ENCODE measurements at places on chromosomes 1 and 21.

- DNase-seq: no peak
These were observed 53.9 kb downstream of the TPTE start for GRCh38 chr21:10575311-10575667.

DNA sequence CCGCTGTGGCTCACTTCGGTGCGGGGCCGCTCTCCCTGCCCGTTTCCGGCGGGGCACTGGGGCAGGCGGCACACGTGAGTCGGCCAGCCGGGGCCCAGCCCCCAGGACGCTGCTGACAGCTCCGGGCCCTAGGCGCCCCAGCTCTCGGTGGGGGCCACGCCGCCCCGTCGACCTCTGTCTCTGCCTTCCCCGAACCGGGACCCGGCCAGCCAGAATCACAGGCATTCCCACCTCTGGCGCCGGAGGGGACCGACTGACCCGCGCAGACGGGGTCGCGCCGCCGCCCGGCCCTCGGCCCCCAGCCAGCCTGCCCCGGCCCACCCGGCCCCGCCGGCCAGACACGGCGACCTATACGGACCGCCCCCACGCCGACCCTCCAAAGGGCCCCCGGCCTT, 755 bp downstream of the SCMH1 start:
- no peak for DNase-seq

GRCh38 chr1:15954316-15954715, 21.6 kb downstream of the ZBTB17 start:
- DNase-seq: no peak

DNA sequence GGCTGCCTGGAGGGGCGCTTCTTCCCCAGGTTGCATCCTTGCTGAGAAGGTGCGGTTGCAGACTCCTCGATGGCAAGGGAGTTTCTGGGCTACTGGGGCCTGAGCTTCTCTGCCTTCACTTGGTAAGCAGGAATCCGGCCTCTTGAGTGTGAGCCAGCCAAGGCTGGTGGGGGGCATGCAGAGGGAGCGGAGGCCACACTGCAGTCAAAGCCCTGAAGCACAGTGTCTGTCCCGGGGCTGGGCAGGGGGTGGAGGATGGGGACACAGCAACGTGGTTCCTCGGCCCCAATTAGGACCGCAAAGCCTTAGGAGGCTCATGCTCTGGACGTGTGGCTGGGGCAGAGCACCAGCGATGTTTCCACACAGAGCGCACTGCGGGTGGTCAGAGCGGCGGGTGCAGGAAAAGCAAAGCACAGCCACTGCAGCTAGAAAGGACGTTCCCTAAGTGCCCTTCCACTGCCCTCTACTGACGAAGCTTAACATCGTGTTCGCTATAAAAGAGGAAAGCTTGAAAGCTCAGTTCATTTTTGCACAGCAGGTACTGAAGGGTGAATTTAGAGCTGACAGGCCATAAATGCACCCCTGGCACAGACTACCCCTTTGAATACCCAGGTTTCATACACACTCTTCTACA, 60.7 kb upstream of the COG2 start:
- DNase-seq: no peak

GRCh38 chr1:243508303-243508713, 252.5 kb downstream of the SDCCAG8 start:
- DNase-seq: no peak

- no peak for DNase-seq
These were observed 124.1 kb upstream of the AJAP1 start for GRCh38 chr1:4530166-4530785.

GRCh38 chr1:96384611-96385010, 337.0 kb upstream of the PTBP2 start:
- no peak for DNase-seq

- no peak for DNase-seq
These were observed 45.6 kb downstream of the ZNF281 start for GRCh38 chr1:200364091-200364759.

GRCh38 chr1:24101796-24102586, 9.9 kb downstream of the MYOM3 start:
- DNase-seq: no peak

DNA sequence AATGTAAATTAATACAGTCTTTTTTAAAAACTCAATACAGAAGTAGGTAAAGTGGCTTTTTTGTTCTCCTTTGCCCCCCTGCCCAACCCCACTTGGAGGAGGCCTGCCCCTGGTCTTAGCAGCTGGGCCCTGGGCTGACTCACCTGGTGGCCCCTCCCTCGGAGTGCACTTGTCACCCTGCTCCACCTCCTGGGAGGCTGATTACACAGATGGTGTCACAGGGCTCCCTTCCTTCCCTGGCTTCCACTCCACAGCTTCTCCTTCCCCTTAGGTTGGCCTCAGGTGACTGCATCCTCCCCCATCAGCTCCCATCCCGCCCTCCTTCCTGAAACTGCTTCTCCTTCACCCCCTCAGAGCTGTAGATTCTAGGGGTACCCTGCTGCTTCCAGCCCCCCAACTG, 11.7 kb upstream of the CAPN9 start:
- DNase-seq: no peak

GRCh38 chr1:48470950-48471690, 884 bp downstream of the SPATA6 start:
- DNase-seq: no peak

DNA sequence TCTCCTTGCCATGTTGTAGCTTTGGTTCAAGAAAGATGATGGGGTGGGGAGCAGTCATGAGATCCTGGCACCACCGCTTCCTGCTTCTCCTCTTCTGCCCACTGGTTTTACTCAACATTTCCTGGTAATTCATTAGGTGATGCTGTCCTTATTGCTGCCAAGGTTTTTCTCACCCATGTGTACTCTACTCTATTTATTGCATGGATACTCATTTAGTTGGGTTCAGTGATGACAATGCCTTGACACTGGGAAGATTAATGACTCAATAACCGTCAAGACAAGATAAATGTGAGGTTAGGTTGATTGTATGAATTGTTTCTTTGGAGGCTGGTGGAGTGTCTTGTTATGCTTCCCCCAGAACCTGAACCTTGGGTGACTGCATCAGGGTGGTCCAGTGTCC, 484.2 kb downstream of the SIPA1L2 start:
- no peak for DNase-seq

- DNase-seq: no peak
These were observed 85.0 kb downstream of the PCP4 start for GRCh38 chr21:39952265-39952664.

DNA sequence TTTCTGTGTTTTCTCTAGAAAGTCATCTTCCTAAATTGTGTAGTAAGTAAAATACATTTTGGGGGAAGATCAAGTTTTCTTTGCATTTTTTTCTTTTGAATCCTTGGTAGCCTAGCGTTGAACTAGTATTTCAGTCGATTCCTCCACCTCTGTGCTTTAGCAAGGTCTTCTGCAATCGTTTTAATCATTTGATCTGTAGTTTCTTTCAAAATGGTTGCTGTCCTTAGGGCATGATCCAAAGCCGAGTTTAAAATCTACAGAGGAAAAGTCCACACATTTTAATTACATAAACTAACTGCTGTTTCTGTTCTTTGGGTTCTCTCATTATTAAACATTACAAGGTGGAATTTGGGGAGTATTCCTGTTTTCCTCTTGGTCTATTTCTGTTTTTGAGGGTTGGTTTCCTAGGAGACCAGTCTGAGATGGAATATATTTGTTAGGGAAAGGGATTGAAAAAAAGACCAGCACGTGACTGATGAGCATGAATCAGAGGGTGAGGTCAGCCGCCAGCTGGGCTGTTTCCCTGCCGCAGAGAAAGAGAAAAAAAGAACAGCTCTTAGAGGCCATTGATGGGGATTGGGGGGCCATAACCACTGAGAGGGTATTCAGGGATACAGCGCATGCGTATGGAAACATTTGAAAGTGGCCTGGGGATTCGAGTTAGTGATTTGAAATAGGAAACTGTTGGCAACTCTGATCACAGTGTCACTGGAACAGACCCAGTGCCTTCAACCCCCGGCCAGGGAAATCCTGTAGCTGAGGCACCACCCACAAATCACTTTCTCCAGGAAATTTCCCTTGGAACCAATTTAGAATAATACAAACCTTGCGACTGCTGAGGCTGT, 40.6 kb downstream of the AKNAD1 start:
- peak; percentile 95 for DNase-seq

DNA sequence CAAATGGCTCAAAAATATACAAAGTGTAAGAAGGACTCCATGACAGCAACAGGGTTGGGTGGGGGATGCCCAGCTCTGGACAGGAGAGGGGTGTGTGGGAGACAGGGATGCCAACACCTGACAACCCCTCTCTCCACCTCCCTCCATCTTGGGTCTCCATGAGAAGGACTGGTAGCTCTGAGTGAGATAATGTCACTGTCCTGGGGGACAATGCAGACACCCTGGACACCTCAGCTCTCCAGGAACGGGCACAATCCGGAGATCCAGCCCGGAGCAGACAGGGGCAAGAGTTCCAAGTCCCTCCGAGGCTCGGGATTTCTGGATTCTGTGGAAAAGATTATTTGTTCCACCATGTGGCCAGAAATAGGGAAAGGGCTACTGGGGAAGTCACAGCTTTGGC, 122.5 kb downstream of the GLIS1 start:
- no peak for DNase-seq

DNA sequence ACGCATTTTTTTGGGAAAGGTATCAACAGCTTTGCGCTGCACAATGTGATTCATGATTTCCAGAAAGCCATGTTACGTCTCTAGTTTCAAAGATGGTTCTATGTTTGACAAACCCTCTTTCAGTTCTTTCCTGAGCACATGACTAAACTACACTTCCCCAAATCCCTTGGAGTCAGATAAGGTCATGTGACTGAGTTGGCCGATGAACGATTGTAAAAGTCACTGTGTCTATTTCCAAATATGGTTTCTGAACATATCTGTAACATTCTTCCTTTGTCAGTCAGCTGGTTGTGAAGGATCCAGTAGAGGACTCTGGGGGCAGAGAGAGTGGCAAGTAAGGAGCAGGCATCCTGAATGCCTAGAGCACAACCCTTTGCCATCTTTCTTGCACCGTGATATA, 35.4 kb downstream of the TMPRSS15 start:
- no peak for DNase-seq

DNA sequence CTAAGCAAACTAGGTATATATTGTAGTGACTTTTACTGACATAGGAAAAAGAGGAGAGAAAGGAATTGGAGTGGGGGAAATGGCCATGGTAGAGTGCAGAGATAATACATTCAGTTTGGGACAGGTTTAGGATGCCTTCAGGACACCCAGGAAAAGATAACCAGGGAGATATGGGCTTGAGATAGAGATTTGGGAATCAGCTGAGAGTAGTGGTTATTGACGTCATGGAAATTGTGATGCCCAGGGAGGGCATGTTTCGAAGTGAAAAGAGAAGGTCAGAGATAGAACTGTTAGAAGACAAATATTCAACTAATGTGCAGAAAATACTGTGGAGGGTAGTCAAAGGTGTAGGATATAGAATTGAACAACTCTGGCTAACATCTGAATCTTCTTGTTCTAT, 40.6 kb downstream of the CAMSAP2 start:
- no peak for DNase-seq

DNA sequence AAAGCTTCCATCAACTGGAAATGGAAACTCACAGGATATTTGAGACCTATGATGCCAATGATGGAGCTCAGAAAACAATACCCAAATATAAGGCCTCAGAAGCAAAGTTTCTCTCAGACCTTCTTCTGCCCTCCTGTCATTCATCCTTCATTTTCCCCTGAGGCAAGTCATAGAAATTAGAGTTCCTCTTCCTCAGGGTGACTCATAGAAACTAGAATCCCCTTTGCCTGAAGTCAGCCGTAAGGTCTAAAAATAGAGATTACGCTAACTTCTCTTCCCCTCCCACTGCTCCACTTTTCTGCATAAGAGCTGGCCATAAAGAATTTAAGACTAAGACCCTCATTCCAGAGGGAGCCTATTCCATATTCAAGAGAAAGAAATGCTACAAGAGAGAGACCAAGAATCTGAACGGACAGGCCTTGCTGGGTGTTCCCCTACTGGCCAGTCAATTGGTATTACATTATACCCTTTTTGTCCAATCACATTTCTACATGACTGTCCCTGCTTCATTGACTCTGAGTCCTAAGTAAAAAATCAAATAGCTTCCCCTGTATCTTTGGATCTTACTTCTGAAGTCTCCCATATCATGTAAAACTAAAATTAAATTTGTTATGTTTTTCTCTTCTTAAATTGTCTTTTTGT, 994.9 kb downstream of the ADGRL2 start:
- DNase-seq: no peak

- DNase-seq: no peak
These were observed 8.3 kb downstream of the LIN28A start for GRCh38 chr1:26418865-26419349.

DNA sequence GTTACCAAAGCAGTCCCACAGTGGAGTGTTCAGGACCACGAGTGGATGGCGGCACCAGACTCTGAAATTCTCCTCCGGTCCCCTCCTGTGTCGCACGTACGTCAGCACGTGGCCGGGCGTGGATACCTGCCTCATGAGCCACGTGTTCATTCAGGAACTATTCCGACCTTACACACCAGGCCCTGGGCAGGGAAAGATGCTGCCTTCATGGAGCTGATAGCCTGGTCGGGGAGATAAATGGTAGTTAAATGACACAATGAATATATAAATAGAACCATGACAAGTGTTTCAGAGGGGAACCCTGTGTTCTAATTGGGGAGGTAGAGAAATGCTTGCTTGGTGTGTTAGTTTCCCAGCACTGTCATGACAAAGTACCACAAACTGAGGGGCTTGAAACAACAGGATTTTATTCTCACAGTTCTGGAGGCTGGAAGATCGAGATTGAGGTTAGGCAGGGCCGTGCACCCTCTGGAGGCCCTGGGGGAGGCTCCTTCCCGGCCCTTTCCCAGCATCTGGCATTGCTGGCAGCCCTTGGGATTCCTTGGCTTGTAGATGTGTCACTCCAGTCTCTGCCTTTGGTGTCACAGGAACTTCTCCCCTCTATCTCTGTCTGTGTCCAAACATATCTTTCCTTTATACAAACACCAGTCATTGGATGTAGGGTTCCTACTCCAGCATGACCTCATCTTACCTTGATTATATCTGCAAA, 28.9 kb upstream of the GPR137B start:
- no peak for DNase-seq

- no peak for DNase-seq
These were observed 13.5 kb downstream of the PLA2G2D start for GRCh38 chr1:20105856-20106255.

Measured in putamen (tissue), 1 donor.